ENCODE measurements at places on chromosomes 1 and 21. TPM values are rescaled to one million over a fixed set of nuclear protein-coding genes. Genes with fewer than 3 reads are reported as not detected.

TAL1 gene
- not detected for polyA plus RNA-seq

LRRIQ3 gene
- polyA plus RNA-seq, result 1.1 TPM

LAD1 gene
- 82.4 TPM for polyA plus RNA-seq

EPB41 gene
- polyA plus RNA-seq, result 21.1 TPM

OBSCN gene
- 3.5 TPM for polyA plus RNA-seq

KRTAP7-1 gene
- polyA plus RNA-seq, result not detected

PTPN22 gene
- polyA plus RNA-seq, result 0.07 TPM

DTL gene
- polyA plus RNA-seq, result 17.4 TPM

ATP6V1G3 gene
- not detected for polyA plus RNA-seq

SLC6A9 gene
- polyA plus RNA-seq, result 5.3 TPM

ILDR2 gene
- not detected for polyA plus RNA-seq

ZNF281 gene
- 11.0 TPM for polyA plus RNA-seq

NES gene
- polyA plus RNA-seq, result 0.01 TPM

RGS18 gene
- 0.67 TPM for polyA plus RNA-seq

GCSAML gene
- polyA plus RNA-seq, result not detected

TMCO4 gene
- polyA plus RNA-seq, result 1.2 TPM

DCST1 gene
- 0.05 TPM for polyA plus RNA-seq

RXFP4 gene
- polyA plus RNA-seq, result not detected

CLEC20A gene
- polyA plus RNA-seq, result not detected

TSACC gene
- polyA plus RNA-seq, result 2.2 TPM

KIF14 gene
- 3.7 TPM for polyA plus RNA-seq

TDRD5 gene
- not detected for polyA plus RNA-seq

SPRR2A gene
- polyA plus RNA-seq, result 4.7 TPM

NTRK1 gene
- 0.05 TPM for polyA plus RNA-seq

PPIAL4G gene
- polyA plus RNA-seq, result not detected

S100A4 gene
- polyA plus RNA-seq, result 26.7 TPM

CFAP141 gene
- polyA plus RNA-seq, result not detected

LMX1A gene
- not detected for polyA plus RNA-seq

RBP7 gene
- polyA plus RNA-seq, result 1.6 TPM

FTCD gene
- polyA plus RNA-seq, result not detected

S100A7A gene
- 0.01 TPM for polyA plus RNA-seq

DISP3 gene
- not detected for polyA plus RNA-seq

RUNX3 gene
- polyA plus RNA-seq, result not detected

EDN2 gene
- polyA plus RNA-seq, result 0.32 TPM

PROK1 gene
- polyA plus RNA-seq, result not detected

MYOG gene
- not detected for polyA plus RNA-seq

JAK1 gene
- polyA plus RNA-seq, result 46.5 TPM

NBPF19 gene
- 4.4 TPM for polyA plus RNA-seq

ADIPOR1 gene
- polyA plus RNA-seq, result 260 TPM

KCNJ6 gene
- not detected for polyA plus RNA-seq

UBE2U gene
- not detected for polyA plus RNA-seq

TMED5 gene
- 35.2 TPM for polyA plus RNA-seq

ABCG1 gene
- 3.6 TPM for polyA plus RNA-seq

CNR2 gene
- not detected for polyA plus RNA-seq

CR2 gene
- polyA plus RNA-seq, result not detected

KRTAP13-2 gene
- not detected for polyA plus RNA-seq

SLC2A5 gene
- 0.16 TPM for polyA plus RNA-seq

SELE gene
- polyA plus RNA-seq, result not detected

CASZ1 gene
- polyA plus RNA-seq, result 4.4 TPM

SLC22A15 gene
- polyA plus RNA-seq, result 9.3 TPM

SAMD11 gene
- 0.03 TPM for polyA plus RNA-seq

AVPR1B gene
- not detected for polyA plus RNA-seq

Measured in keratinocyte (primary cell).